ENCODE measurements at places on chromosomes 1 and 21.
A peak's percentile ranks its signal among the peaks of the same experiment; 100 is the strongest.

- no peak for DNase-seq
Measured at GRCh38 chr1:44684525-44684924, 10.0 kb downstream of the ARMH1 start.

- no peak for DNase-seq
Measured at GRCh38 chr1:226494092-226494609, 54.4 kb upstream of the STUM start.

GRCh38 chr1:63705078-63705477, 68.7 kb upstream of the ROR1 start:
- DNase-seq: no peak

- no peak for DNase-seq
Measured at GRCh38 chr1:221840511-221841243, 98.8 kb upstream of the DUSP10 start.

DNA sequence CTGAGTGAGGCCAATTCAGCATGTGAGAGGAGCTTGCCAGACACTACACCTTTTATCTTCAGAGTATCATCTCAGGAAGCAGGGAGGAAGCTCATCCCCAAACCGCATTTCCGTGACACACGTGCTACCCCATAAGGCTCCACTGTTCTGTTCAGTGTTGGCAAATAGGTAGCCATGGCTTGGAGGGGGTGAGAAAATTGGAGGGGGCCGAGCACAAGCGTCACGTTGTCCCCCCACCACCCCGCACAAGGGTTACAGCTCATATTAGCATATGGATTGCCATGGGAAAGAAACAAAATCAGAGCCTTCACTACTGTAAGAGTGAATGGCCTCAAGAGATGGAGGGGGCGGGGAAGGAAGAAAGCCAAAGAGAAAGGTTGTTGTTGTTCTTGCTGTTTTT, 46.7 kb downstream of the OLIG1 start:
- peak; percentile 68 for DNase-seq

DNA sequence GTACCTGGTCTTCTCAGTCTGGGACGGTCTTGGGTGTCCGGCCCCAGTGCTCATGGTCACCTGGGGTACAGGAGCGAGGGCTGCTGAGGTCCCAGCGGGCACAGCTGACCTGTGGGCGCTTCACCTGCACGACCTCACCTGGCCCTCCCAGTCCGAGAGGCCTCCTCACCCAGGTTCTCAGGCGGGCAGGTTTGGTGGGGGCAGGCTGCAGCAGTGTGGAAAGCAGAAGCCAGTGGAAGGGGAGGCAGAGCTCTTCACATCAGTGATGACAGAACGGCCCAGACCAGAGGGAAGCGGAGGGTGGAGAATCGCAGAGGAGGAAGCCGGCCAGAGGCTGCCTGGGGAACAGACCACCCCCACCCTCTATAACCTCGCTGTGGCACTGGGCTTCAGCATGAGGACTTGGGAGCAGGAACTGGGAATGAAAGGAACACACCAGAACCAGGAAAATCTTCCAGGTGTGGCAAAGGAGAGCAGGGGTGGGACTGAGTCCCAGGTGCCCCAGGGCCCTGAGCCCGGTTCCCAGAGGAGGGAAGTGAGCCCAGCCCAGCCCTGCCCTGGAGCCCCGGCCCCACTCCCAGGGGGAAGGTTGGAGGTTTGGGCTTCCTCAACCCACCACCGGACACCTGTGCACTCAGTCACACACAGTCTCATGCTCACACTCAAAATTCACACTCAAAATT, 265.2 kb upstream of the VAMP3 start:
- DNase-seq: no peak

DNA sequence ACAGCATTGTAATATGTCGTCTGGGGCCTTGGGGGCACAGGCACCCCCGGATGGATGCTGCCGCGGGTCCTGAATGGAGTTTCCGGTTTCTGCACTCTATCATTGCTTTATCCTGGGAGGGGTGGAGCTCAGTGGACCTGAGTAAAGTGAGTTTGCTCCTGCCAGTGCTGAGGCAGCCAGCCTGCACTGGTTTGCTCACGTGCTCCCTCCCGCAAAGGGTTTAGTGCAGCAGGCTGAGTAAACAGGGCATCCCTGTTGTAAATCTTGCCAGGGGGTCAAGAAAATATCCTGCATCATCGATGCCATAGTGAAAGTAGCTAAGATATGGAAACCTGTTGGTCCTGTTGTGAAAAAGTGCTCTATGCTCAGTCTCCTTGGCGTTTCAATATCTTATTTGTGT, 85.6 kb upstream of the BRINP3 start:
- DNase-seq: no peak

DNA sequence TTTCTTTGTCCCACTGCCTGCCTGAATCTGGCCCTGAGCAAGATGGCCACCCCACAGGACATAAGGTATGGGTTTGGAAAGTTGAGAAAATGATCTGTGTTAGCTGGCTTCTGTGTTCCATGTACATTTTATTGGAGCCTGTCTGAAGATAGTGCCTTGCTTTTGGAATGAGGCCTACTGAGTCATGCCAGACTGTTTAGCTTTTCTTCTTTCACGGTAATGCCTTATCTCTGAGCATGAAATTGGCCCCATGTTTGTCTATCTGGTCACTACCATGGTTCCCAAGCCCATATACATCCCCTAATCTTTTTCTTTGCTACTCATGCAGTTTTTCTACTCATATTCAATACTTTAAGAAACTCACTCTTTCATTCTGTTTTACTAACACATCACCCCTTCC, 85.1 kb upstream of the LMO4 start:
- DNase-seq: no peak

- DNase-seq: no peak
Measured at GRCh38 chr1:211037095-211037494, 96.9 kb downstream of the KCNH1 start.

GRCh38 chr1:4654764-4655673, 610 bp downstream of the AJAP1 start:
- DNase-seq: no peak

GRCh38 chr1:36034692-36035091, 49.2 kb upstream of the TEKT2 start:
- DNase-seq: no peak

GRCh38 chr1:44260792-44261170, 47.5 kb downstream of the DMAP1 start:
- DNase-seq: no peak

GRCh38 chr1:231849981-231850380, 223.4 kb downstream of the DISC1 start:
- no peak for DNase-seq

DNA sequence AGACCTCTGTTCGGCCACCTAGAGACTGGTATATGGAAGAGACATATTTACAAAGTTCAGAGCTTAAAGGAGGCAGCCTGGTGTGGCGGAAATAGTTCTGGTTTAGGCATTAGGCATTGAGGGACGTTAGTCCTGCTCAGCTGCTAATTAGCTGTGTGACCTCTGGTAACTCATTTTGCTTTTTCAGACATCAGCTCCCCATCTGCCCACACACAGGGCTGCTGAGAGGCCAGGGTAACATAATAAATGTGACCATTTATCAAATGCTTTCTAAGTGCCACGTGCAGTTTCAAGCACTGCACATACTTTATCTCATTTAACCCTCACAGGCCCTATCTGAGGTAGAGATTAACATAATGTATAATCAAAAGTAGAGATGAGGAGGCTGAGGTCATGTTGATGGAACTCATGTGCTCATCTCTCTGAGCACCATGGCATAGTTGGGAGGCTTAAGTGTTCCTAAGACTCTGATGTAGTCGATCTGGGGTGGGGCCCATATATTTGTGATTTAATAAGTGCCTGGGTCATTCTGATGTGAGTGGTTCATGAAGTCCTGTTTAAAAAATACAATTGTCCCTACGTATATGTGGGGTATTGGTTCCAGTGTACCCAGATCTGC, 267.2 kb upstream of the PLXNA2 start:
- DNase-seq: no peak

GRCh38 chr1:50970931-50971582, 1.0 kb downstream of the CDKN2C start:
- no peak for DNase-seq

DNA sequence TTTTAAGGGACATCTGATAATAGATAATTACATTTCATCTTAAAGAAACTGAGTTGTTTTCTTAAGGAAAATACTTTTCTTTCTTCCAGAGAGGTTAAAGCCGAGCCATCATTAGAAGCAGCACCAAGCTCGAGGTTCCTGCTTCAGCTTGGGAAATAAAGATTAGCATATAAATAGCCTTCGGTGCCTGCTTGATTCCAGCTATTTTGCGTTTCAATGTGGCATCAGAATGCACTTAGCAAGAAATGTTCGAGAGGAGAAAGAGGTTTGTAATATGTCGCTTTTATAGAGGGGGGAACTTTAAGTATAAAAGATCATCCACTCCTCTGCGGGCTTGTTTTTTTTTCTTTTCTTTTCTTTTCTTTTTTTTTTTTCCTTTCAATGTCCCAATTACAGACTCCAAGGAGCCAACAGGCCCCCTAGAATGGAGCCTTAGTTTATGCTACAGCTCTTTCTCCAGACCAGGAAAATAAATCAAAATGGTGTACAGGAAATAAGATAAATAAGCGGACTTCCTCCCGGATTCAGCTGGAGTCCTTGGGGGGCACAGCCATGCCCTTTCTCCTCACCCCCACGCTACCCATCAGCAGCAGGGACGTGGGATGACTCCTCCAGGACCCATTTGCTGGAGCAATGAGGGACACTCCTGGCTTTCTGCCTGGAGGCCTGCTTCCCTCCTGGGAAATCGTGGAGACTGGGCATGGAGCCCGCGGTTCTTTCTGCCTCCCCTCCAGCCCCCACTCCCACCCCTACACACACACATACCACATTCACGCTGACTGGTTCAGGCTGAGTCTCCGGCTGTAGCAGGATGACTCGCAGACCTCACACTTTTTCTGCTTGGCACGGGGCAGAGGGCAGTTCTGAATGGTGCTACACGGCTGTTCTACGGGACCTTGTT, 131.6 kb downstream of the RRAGC start:
- DNase-seq: peak; percentile 64

- no peak for DNase-seq
Measured at GRCh38 chr1:216499581-216500272, 76.5 kb upstream of the USH2A start.

GRCh38 chr1:47971385-47972160, 25.6 kb downstream of the TRABD2B start:
- DNase-seq: no peak

GRCh38 chr1:14390816-14391215, 207.7 kb upstream of the KAZN start:
- DNase-seq: no peak

DNA sequence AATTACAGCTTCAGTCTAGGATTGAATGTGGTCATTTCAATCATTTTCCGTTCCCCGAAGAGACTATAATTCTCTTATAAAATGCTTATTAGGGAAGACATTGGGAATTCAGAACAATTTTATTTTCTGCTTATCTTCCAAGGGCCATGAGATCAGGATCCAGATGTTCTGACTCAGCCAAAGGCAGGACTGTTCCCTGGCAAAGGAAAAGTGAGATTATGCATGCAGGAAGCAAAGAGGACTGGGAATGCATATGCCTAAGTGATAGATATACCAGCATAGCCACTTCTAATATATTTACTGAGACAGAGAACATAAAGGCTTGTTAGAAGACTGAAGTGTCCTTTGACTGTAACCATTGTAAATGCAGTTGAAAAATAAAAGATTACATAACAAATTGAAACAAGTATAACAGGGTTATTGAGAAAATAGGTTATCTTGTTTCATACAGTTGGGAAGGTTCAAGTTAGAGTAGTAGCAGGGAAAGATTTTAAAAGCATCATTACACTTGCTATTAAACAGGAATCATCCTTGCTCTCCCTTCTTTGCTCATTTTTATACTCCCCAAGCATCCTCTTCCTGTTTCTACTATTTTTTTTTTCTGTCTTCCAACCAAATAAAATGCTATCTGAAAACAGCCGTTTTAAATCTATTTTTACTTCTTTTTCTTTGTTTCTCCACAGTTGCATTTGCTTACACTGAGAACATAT, 439.6 kb upstream of the ADAMTS5 start:
- DNase-seq: peak; percentile 20

DNA sequence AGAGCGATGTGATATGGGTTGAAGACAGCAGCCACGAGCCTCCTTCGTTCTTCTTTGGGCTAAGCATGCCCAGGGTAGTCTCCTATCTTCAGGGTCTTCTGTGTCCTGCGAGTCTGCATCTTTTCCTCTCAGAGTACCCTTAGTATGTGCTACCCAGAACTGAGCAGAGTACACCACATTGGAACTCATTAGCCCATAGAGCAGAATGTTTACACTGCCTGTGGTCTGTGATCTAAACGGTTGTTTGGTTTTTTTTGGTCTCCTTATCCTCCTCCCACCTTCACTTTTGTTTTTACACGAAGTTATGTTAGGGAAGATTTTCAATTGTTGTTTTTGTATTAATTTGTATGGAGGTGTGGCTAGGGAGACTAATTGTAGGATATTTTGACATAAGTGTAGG, 126.4 kb downstream of the NEK7 start:
- no peak for DNase-seq

GRCh38 chr1:26785611-26786436, 1.9 kb upstream of the PIGV start:
- DNase-seq: peak; percentile 53

DNA sequence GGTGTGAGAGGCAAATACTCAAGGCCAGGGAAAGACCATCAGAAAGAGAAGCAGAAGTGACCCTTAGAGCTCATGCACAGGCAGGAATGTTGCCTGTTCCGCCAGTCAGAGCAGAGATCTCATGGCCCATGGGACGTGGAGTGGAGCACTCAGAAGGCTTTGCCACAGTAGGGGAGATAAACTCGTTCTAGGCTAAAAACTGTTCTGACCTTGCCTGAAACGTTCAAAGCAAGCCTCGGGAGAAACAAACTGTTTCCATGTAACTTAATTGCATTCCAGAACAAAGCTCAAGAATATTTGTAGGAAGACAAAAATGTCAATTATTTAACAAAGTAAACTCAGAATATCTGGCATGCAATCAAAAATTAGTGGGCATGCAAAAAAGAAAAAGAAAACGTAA, 20.7 kb upstream of the SLC19A1 start:
- DNase-seq: no peak

DNA sequence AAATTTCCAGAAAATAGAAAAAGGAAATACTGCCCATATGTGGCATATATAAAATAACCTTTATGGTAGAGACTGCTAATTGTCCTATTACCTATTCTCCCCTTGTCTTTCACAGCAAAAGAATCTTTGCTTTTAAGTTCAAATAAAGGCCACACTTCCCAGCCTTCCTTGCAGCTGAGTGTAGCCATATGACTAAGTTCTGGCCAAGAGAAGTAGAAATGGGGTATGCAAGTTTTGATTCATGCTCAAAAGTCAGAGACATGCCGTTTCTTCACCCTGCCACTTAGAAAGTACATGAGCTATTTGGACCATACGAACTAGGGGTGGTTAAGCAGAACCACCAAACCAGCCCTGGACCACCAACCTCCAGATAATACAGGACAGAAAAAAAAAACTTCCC, 18.3 kb upstream of the S100A2 start:
- DNase-seq: no peak

GRCh38 chr1:57520743-57521515, 97.1 kb upstream of the DAB1 start:
- no peak for DNase-seq

Data from midbrain (tissue), 1 donor.